Activated naive CD8-positive, alpha-beta T cell treated with anti-CD3 and anti-CD28 coated beads, Interleukin-2, amount 50 U/mL, for 24 hours (primary cell): ENCODE measurements at places on chromosomes 11 and 22.

DNA sequence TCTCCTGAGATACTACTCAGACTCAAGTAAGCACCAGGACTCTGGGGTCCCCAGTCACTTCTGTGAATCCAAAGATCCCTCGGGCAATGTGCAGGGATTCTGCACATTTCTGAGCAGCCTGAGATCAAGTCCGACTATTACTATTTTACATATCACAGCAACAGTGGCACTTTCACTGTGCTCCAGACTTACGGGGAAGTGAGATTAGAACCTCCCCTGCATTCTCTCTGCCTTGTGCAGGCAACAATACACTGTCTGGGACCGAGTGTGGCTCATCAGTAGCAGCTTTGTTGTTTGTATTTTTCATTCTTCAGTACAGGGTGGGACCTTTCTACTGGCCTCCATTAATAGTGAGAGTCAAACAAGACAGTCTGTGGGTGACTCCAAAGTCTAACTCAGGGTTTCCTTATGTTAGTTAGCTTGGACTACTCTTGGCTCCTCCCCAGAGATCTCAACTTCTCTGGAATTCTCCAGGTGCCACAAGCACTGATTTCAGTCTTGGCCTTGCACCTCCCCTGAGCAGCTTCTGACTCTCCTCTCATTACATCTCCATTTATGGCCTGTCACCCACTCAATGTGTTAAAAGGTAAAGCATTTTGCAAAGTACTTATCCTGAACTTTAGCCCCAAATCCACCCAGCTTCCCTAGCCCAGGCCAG lies 76.2 kb upstream of the TOP3B start:
- DNase-seq = no peak

- no peak for DNase-seq
Measured at GRCh38 chr11:31814176-31814868, 3.2 kb upstream of the PAX6 start.

GRCh38 chr22:24325105-24325757 lies 54.6 kb downstream of the SPECC1L start:
- no peak for DNase-seq

GRCh38 chr11:70486731-70487130 lies 88.4 kb downstream of the CTTN start:
- no peak for DNase-seq

DNA sequence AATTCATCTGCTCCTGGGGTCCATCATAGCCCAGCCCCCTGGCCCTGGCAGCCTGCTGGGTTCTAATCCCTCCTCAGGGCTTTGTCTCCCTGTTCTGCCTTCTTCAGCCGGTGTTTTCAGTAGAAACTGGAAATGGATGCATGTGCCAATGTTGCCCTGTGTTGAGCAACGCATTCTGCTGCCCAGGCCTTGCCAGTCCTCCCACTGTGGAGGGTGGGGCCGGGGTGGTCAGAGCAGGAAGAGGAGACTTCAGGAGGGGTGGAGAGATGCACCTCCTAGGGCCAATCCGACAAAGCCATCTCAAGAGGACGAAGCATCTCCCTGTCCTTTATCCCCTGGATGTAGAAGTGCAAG lies 27.6 kb upstream of the ZBTB16 start:
- DNase-seq = no peak

GRCh38 chr11:99795999-99796398 lies 775.2 kb downstream of the CNTN5 start:
- no peak for DNase-seq

GRCh38 chr11:1779806-1780699 lies 16.3 kb upstream of the CTSD start:
- DNase-seq = no peak

GRCh38 chr11:3152471-3153110 lies 12.5 kb downstream of the OSBPL5 start:
- no peak for DNase-seq

DNA sequence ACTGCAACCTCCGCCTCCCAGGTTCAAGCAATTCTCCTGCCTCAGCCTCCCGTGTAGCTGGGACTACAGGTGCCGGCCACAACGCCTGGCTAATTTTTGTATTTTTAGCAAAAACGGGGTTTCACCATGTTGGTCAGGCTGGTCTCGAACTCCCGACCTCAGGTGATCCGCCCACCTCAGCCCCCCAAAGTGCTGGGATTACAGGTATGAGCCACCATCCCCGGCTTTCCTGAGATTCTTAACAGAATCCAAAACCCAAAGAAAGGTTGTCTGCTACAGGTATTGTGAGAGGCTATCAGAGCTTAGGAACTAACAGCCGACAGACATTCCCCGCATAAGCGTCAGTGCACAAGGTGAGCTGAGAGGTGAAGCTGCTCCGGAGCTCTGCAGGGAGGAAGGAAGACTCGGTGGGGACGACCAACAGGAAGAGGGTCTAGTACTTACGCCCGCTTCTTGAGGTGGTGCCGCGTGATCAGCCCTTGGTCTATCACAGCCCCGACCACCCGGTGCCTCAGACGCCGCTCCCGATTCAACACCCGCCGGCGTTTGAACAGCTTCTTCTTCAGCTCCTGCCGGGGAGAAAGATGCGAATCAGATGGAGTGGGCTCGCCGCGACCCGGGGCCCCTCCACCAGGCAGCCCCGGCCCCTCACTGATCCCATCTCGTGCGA lies 470 bp downstream of the C11orf98 start:
- peak; percentile 61 for DNase-seq

GRCh38 chr11:69697861-69698260 lies 6.0 kb downstream of the FGF19 start:
- DNase-seq = no peak

GRCh38 chr22:38315823-38316363 lies 1.3 kb downstream of the CSNK1E start:
- no peak for DNase-seq

DNA sequence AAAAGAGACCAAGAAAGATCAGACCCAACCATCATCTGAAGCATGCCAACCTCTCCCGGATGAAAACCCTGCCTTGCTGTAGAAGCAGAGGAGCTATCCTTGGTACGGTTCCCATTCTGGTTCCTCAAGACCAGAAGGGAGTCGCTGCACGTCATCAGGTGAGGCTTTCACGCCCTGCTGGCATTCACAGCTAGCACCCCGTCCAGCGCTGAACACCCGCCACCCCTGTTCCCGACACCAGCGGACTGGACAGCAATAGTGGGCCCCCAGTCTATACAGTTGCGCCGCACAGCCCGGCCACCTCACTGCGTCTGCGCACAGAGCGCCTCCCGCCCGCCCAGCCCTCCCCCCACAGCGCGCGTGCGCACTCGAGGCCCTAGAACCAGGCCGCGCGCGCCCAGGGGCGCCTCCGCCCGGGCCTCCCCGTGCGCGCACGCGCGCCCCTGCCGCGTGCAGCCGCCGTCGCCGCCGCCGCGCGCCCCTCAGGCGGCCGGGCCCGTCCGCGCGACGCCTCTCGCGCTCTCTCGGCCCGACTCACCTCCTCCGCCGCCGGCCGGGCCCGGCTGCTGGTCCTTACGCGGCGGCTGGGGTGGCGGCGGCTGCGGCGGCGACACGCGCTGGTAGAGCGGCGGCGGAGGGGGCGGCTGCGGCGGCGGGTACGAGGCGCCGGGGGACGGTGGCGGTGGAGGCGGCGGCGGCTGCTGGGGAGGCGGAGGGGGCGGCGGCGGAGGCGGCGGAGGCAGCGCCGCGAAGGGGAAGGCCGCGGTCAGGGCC lies 706 bp downstream of the SF1 start:
- peak; percentile 87 for DNase-seq

GRCh38 chr11:98090861-98091505 lies 929.8 kb upstream of the CNTN5 start:
- no peak for DNase-seq

- DNase-seq = no peak
Measured at GRCh38 chr22:32518848-32519247, 44.2 kb downstream of the FBXO7 start.

DNA sequence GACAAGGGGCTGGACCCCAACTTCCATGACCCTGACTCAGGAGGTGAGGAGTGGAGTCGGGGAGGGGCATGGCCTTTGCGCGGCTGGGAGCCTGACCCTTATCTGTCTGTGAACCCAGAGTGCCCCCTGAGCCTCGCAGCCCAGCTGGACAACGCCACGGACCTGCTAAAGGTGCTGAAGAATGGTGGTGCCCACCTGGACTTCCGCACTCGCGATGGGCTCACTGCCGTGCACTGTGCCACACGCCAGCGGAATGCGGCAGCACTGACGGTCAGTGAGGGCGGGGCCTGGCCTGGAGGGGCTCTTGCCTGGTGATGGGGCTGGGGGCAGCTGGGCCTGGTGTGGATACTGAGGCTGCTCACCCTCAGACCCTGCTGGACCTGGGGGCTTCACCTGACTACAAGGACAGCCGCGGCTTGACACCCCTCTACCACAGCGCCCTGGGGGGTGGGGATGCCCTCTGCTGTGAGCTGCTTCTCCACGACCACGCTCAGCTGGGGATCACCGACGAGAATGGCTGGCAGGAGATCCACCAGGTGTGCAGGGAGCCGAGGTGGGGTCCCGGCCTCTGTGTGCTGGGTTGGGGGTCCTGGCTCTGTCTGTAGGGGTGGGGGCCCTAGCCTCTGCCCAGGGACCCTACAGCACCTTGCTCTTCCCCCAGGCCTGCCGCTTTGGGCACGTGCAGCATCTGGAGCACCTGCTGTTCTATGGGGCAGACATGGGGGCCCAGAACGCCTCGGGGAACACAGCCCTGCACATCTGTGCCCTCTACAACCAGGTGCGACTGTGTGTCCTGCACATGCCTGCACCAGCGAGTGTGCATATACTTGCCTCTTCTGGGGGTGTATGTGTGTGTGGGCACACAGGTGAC lies 6.3 kb downstream of the SHANK3 start:
- no peak for DNase-seq

- no peak for DNase-seq
Measured at GRCh38 chr11:115054570-115055538, 376.5 kb downstream of the NXPE2 start.

GRCh38 chr11:120894202-120894985 lies 129.5 kb upstream of the TBCEL start:
- no peak for DNase-seq

GRCh38 chr11:126817096-126817495 lies 183.5 kb downstream of the KIRREL3 start:
- no peak for DNase-seq

- no peak for DNase-seq
Measured at GRCh38 chr11:67261946-67262681, 4.2 kb upstream of the GRK2 start.

- no peak for DNase-seq
Measured at GRCh38 chr11:131682373-131683015, 312.1 kb downstream of the NTM start.

- no peak for DNase-seq
Measured at GRCh38 chr22:31449506-31449905, 40.1 kb downstream of the EIF4ENIF1 start.

DNA sequence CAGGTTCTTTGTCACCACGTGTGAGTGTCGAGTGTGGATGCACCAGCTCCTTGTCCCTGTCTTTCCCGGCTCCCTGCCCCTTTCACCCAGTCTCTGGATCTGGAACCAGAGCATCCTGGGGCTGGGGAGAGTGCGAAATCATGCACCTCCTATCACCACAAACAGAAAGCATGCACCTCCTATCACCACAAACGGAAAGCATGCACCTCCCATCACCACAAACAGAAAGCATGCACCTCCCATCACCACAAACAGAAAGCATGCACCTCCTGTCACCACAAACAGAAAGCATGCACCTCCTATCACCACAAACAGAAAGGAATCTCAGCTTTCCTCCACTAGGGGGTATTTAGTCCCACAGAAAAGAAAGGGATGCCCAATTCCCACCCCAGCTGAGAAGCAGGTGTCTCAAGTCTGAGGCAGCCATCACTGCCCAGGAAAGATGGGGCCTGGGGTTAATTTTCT lies 5.9 kb upstream of the GLB1L3 start:
- no peak for DNase-seq

DNA sequence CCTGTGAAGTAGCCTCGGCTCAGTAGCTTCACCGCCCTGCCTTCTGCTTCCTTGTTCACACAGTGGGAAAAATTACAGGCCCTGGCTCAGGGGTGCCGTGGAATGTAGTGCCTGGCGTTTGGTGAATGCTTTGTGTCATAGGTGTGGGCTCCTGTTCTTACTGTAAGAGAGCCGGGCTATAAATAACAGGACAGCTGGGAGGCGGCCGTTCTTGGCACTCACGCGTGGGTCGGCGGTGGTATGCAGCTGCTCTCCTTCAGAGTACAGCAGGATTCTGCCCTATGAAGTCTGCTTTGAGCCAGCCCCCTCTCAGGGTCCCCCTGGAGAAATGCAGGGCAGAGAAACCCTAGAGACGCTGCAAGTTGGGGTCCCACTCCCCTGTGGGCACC lies 84.2 kb downstream of the CTTN start:
- no peak for DNase-seq

DNA sequence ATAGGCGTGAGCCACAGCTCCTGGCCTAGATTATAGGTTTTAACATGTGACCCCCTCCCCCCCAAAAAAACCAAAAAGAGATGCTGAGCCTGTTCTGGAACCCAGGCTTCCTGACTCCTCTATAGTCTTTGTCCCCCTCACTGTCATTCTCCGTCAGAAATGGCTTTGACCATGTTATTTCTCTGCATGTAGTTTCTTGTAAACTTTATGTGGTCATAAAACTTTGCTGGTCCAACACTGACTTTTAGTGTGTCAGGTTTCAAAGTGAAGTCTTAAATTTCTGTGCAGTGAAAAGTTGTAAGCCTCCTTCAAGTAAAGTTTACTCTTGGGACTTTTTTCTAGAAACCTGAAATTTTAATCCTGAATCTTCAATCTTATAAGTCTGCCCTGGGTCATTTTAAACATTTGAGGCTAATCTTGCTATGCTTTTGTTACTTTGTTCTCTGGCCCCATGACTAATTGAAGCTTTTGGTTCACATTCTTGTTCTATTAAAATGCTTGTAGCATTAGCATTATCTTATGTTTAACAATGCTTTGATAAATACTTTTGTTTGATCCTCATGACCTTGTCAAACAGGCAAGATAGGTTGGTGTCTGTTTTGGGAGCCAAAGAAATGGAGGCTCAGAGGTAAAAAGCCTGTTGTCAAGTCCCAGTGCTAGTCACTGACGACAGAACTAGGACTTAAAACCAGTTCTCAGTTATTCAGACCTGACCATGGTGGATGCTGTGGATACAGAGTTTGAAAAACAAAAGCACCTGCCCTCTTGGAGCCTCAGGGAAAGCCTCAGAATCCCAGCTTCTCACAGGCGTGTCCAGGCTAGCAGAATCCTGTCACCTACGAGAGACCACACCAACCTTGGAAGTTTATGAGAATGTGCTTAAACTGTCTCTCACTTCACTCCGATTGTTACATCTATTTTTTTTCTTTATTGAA lies 87.7 kb upstream of the HORMAD2 start:
- no peak for DNase-seq

DNA sequence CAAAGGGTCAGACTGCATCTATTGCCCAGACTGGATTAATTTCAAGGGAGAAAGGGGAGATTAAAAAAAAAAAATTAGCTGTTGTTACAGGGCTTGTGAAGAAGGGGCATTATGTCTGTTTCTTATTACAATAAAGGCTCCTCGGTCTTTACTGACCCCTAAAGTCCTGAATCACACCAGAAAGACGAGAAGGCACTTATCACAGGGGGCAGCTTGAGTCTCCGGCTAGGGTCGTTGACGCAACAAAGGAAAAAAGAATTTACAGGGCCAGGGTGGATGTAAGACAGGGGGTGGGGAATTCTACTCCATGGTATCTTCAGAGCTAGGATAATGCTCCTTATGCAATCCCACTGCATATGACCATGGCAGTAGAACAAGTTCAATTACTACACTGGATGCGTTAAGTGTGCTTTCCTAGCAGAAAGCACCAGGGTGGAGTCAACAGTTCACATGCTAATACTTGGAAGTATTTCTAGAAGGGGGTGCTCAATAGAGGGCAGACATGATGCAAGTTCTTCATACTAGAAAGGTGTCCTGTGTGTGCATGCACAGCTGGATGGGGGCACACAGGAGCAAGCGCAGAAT lies 16.5 kb downstream of the DDX17 start:
- DNase-seq = no peak

- DNase-seq = no peak
Measured at GRCh38 chr11:501001-501682, 5.9 kb downstream of the RNH1 start.

- no peak for DNase-seq
Measured at GRCh38 chr22:50020606-50021005, 8.0 kb upstream of the IL17REL start.
